Keratinocyte (primary cell): ENCODE measurements at places on chromosomes 12 and 14. TPM values are rescaled to one million over a fixed set of nuclear protein-coding genes. Genes with fewer than 3 reads are reported as not detected.

Gene LIN7A
- not detected in 3 replicates for polyA plus RNA-seq

Gene PFDN5
- polyA plus RNA-seq, result 546 to 674 TPM (median 659 TPM) in 3 replicates

Gene HNRNPA1
- 269 to 1,061 TPM (median 583 TPM) in 3 replicates for polyA plus RNA-seq

Gene ACSS3
- polyA plus RNA-seq, result 0.08 to 0.30 TPM (median 0.17 TPM) in 3 replicates

Gene CMTM5
- polyA plus RNA-seq, result not detected in 3 replicates

Gene TMCC3
- polyA plus RNA-seq, result 14.8 to 20.0 TPM (median 18.9 TPM) in 3 replicates

Gene HOXC6
- polyA plus RNA-seq, result 3.7 to 5.6 TPM (median 4.7 TPM) in 3 replicates

Gene ZFHX2
- polyA plus RNA-seq, result 0.08 to 0.22 TPM (median 0.18 TPM) in 3 replicates

Gene VRTN
- polyA plus RNA-seq, result not detected in 3 replicates

Gene ADGRD1
- not detected in 3 replicates for polyA plus RNA-seq

GRCh38 chr12:51028126-51028812, 2.1 kb upstream of the SLC11A2 start:
- no peaks in the 10 kb centered on the region for H3K27me3 ChIP-seq
- DNase-seq, result peak; percentile 41
- H3K27ac ChIP-seq, result no peak overlapping the region
- H3K4me1 ChIP-seq, result peaks cover 26% of the 10 kb centered on the region
- H3K4me3 ChIP-seq, result peak overlapping the region; percentile 41

DNA sequence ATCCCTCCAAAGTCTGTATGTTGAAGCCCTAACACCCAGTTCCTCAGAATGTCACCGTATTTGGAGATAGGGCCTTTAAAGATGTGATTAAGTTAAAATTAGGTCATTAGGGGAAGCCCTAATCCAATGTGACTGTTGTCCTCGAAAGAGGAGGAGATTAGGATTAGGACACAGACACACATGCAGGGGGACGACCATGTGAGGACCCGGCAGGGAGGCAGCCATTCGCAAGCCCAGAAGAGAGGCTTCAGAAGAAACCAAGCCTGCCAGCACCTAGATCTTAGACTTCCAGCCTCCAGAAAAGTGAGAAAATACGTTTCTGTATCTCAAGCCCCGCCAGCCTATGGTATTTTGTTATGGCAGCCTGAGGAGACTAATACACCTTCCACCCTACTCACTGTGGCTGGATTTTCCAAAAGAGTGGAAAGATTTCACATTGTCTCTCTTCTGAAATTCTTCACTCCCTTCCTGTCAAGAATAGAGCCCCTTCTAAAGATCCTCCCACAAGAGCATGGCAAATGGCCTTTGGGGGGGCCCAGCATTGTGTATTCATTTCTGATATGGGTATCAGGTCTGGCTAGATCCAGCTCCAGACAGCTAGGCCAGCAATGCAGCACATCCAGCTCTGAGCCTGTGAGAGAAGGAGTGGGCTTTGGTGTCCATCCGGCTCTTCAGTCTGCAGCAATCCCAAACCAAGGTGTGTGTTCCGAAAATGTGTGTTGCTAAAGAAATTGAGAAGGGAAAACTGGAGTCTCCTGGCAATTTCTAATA, 15.4 kb upstream of the UBC start:
- no peaks in the 10 kb centered on the region for H3K36me3 ChIP-seq
- H3K4me1 ChIP-seq, result peaks cover 16% of the 10 kb centered on the region
- H3K4me3 ChIP-seq, result no peak overlapping the region
- peak overlapping the region; percentile 89 for H3K27ac ChIP-seq
- no peak for DNase-seq
- H3K27me3 ChIP-seq, result no peaks in the 10 kb centered on the region

DNA sequence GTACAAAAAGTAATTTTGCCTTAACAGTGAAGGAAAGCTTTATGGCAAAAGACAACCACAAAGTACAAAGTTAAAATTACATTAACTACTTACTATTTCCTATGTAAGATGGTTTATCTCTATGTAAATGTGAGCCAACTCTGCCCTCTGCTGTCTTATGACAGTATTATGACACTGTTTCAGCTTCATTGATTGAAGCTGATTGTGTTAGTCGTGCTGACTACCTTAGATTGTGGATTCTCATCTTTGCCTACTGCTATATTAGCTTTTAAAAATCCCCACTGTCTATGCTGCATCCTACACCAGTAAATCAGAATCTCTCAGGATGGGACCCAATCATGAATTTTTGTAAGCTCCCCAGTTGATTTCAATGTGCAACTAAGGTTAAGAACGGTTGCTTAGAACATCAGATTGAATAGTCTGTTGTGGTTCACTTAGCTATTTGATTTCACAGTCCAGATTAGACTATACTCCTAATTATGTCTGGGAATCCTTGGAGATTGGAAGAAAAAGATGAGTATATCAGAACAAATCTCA, 12.2 kb upstream of the SPTB start:
- DNase-seq, result no peak
- H3K36me3 ChIP-seq, result no peaks in the 10 kb centered on the region
- no peaks in the 10 kb centered on the region for H3K4me1 ChIP-seq
- H3K4me3 ChIP-seq, result no peak overlapping the region
- peaks cover 4% of the 10 kb centered on the region for H3K27me3 ChIP-seq

GRCh38 chr12:11767798-11768197, 118.3 kb downstream of the ETV6 start:
- no peaks in the 10 kb centered on the region for H3K36me3 ChIP-seq
- H3K4me3 ChIP-seq, result no peak overlapping the region
- no peaks in the 10 kb centered on the region for H3K27me3 ChIP-seq
- DNase-seq, result no peak
- no peaks in the 10 kb centered on the region for H3K4me1 ChIP-seq

DNA sequence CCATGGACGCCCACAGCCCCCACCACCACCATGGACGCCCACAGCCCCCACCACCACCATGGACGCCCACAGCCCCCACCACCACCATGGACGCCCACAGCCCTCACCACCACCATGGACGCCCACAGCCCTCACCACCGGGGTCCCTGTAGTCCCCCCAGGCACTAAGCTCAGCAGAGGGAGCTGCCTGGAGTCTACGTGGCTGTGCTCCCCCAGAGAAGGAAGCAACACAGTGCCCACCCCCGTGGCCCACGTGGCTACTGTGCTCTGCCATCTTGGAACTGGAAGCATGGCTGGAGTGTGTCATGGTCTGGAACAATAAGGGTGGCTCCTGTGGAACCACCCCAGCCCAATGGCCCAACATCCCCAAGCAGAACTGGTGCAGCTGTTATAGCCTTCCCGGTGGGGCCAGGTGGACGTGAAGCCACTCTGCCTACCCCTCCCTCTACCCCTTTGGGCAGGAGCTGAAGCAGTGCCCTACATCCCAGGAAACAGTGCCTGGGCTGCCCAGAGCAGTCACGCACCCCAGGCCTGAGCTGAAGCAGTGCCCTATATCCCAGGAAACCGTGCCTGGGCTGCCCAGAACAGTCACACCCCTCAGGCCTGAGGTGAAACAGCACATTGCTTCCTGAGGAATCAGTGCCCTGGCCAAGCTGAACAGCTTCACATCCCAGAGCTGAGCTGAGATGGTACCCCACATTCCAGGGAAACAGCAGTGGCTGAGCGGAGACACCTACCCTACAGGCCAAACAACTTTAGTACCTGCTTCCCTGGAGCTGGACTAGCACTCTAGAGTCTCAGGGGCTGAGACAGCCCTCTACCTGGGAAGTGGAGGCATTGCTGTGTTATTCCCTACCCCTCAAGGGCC, 9.0 kb upstream of the SFSWAP start:
- no peaks in the 10 kb centered on the region for H3K27me3 ChIP-seq
- no peak for DNase-seq
- H3K4me1 ChIP-seq, result no peaks in the 10 kb centered on the region

DNA sequence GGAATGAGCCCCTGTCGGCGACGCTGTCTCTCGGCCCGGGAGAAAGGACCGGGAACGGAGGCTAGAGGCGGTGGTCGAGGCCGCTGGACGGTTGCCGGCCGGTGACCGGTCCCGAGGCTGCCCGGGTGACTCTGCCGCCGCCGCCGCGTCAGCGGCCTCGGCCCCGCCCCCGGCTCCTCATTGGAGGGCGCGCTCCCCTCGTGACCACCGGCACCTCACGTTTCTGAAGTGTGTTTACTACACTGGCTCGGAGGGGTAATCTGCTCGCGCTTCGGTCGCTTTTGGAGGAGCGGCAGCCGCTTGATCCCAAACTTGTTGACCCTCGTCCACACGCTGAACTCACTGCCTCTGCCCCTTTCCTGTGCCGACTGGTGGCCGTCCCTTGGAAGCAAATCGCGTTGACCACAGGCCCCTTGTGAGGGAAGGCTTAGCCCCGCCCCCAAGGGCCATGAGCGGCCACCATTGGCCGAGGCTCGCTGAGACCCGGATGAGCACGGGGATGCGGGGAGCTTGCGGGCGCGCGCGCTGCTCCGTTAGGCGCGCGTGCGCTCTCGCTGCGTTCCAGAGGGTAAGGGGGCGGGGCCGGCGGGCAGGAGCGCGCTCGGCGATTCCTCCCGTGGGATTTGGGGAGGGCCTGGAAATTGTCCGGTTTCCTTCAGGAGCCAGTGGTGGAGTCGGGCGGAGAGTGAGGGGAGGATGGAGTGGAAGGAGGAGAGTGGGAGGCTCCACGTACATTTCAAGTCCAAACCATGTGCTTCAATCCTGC, at the start of gene CRY1:
Gene CRY1, minus strand, starts transcription at position 133 of the 766 bp plus-strand sequence. CDS start 588 bp downstream, outside the sequence.
- H3K27ac ChIP-seq, result peak within 1 kb of the TSS; percentile 98
- H3K4me1 ChIP-seq, result peaks cover 22% of the 10 kb centered on the region

DNA sequence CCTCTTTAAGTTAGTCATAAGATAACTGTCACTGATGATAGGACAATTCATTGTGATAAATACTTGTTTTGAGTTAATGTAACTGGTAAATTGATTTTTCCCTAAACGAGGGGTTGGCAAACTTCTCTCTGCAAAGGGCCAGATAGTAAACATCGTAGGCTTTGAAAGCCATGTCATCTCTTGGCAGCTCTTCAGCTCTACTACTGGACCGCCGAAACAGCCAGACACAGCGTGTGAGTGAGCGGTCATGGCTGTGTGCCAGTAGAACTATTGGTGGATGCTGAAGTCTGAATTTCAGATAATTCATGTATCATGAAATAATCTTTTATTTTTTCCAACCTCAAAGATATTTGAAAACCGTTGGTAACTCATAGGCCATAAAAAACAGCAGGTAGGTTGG, 9.9 kb downstream of the PIWIL1 start:
- H3K36me3 ChIP-seq, result no peaks in the 10 kb centered on the region
- H3K27me3 ChIP-seq, result no peaks in the 10 kb centered on the region
- H3K4me1 ChIP-seq, result peaks cover 16% of the 10 kb centered on the region
- no peak overlapping the region for H3K4me3 ChIP-seq

- H3K36me3 ChIP-seq, result peaks cover 34% of the 10 kb centered on the region
- H3K4me3 ChIP-seq, result no peak overlapping the region
- H3K27me3 ChIP-seq, result no peaks in the 10 kb centered on the region
- no peak for DNase-seq
- no peaks in the 10 kb centered on the region for H3K4me1 ChIP-seq
- no peak overlapping the region for H3K27ac ChIP-seq
Observed at GRCh38 chr12:47801170-47801903, 18.4 kb downstream of the HDAC7 start.

DNA sequence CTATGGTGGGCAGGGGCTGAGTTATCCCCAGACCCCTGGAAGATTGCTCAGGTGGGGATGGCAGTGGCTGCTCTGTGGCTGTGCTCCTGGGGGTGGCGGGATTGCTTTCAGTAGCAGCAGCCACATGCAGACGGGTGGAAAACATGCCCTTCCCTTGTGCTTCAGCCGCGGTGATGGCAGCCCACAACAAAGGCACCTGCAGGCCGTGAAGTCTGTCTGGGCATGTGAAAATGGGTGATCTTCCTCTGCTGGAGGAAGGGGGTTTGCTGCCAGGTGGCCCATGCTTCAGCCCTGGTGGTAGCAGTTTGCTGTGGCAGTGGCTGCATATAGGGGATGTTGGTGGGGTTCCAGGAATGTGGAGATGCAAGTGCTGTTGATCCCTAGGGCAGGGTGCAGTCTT, 326.2 kb upstream of the RGS6 start:
- H3K4me3 ChIP-seq, result no peak overlapping the region
- no peaks in the 10 kb centered on the region for H3K27me3 ChIP-seq
- no peak overlapping the region for H3K27ac ChIP-seq
- no peak for DNase-seq
- H3K4me1 ChIP-seq, result no peaks in the 10 kb centered on the region

DNA sequence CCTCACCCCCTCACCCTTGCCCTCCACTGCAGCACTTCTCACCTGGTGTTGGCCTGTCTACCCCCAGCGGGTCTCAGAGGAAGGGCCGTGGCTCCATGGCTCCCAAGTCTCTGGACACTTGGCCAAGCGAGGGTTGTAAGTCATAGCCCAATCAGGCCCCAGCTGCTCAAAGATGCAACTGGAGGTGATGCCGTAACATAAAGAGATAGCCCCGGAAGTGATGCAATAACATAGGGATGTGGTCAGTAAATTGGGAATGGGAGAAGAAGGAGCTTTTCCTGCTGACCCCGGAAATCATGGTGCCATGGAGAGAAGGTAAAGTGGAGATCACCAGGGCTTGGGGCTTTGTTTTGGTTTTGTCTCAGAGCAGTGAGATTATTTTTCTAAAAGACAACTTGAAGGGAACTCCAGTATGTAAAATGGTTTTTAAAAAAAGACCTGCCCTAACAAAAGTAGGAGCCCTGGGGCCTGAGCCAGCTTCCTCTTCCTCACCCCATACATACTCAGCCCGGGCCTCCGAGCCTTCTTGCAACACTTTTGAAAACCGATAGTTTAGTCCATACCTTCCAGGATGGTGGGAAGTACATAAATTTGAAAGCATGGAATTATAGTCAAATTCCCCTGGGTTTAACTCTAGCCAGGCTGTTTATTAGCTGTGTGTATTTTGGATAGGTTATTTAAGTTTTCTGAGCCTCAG, 212.5 kb downstream of the CRADD start:
- H3K4me3 ChIP-seq, result no peak overlapping the region
- no peak for DNase-seq
- no peaks in the 10 kb centered on the region for H3K4me1 ChIP-seq
- no peak overlapping the region for H3K27ac ChIP-seq
- no peaks in the 10 kb centered on the region for H3K36me3 ChIP-seq

GRCh38 chr12:115574826-115575225, 702.7 kb downstream of the MED13L start:
- no peaks in the 10 kb centered on the region for H3K36me3 ChIP-seq
- H3K27me3 ChIP-seq, result no peaks in the 10 kb centered on the region
- H3K4me3 ChIP-seq, result no peak overlapping the region
- H3K4me1 ChIP-seq, result no peaks in the 10 kb centered on the region
- H3K27ac ChIP-seq, result no peak overlapping the region

GRCh38 chr12:1830981-1831963, 10.9 kb downstream of the LRTM2 start:
- H3K27me3 ChIP-seq, result peaks cover 28% of the 10 kb centered on the region
- peak; percentile 11 for DNase-seq
- H3K4me1 ChIP-seq, result no peaks in the 10 kb centered on the region
- no peaks in the 10 kb centered on the region for H3K36me3 ChIP-seq
- H3K27ac ChIP-seq, result no peak overlapping the region
- H3K4me3 ChIP-seq, result no peak overlapping the region

- peaks cover 4% of the 10 kb centered on the region for H3K4me1 ChIP-seq
- no peaks in the 10 kb centered on the region for H3K27me3 ChIP-seq
- H3K4me3 ChIP-seq, result no peak overlapping the region
- no peaks in the 10 kb centered on the region for H3K36me3 ChIP-seq
- no peak overlapping the region for H3K27ac ChIP-seq
- DNase-seq, result no peak
Observed at GRCh38 chr12:115129727-115130126, 445.8 kb upstream of the TBX3 start.

- H3K4me3 ChIP-seq, result no peak overlapping the region
- no peak overlapping the region for H3K27ac ChIP-seq
- H3K27me3 ChIP-seq, result no peaks in the 10 kb centered on the region
- peaks cover 21% of the 10 kb centered on the region for H3K4me1 ChIP-seq
- no peak for DNase-seq
Observed at GRCh38 chr14:51582437-51582836, 69.3 kb upstream of the FRMD6 start.

- no peaks in the 10 kb centered on the region for H3K4me1 ChIP-seq
- no peaks in the 10 kb centered on the region for H3K36me3 ChIP-seq
- H3K27me3 ChIP-seq, result peaks cover 14% of the 10 kb centered on the region
- DNase-seq, result no peak
- H3K27ac ChIP-seq, result no peak overlapping the region
- H3K4me3 ChIP-seq, result no peak overlapping the region
Observed at GRCh38 chr12:104022786-104023185, 27.2 kb downstream of the GLT8D2 start.
